MM.1S (cell line): ENCODE measurements at places on chromosomes 7 and 10.

GRCh38 chr10:75592791-75593643 lies 161.6 kb downstream of the LRMDA start:
- no peak for DNase-seq

- DNase-seq: no peak
Measured at GRCh38 chr10:14016011-14016536, 314.6 kb downstream of the FRMD4A start.

- DNase-seq: no peak
Measured at GRCh38 chr10:113995201-113995600, 48.5 kb upstream of the ADRB1 start.

- DNase-seq: no peak
Measured at GRCh38 chr7:152148706-152149105, 123.2 kb downstream of the GALNT11 start.

DNA sequence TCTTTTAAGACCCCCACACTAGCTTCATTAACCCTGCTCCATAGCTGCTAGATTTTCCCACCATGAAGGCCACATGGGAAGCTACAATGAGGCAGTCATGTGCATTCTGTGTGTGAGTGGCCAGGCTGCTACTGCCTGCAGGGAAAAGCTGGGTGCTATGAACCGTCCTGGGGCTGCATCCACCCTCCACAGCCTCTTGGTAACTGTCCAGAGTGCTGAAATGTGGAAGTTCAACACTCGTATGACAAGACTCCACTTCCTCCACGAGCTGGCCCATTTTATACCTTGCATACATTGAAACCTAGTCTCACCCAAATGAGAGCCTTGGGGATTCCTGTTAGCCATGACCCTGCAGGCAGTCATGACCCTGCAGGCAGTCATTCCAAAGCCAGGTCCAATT lies 59.4 kb downstream of the CUZD1 start:
- DNase-seq: peak; percentile 36

- DNase-seq: peak; percentile 36
Measured at GRCh38 chr7:80088705-80089104, 45.9 kb upstream of the GNAI1 start.

- no peak for DNase-seq
Measured at GRCh38 chr7:87473986-87474385, 1.5 kb downstream of the ABCB4 start.

DNA sequence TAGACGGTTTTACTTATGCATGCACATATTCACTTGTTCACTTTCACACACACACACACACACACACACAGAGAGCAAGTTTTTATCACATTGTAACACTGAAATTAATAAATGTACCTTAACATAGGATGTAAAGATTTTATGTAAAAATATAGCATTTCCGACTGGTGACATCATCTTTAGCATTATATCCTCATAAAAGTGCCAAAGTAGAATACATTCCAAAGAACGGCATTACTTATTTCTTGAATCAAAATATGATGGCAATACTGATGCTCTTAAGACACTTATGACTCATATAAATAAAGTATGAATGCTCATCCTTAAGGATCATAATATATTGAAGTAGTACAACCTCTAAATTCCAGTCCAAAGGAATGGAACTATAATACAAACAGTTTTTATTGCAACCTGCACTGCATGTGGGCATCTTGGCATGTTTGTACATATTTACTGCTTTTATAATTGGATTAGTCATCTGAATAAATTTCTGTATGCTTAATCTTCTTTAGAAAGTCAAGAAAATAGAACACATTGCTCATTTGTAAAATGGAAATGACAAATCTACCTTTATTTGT lies 290.0 kb upstream of the SEMA3A start:
- DNase-seq: no peak

GRCh38 chr7:132049462-132050304 lies 493.3 kb upstream of the PODXL start:
- DNase-seq: peak; percentile 34

GRCh38 chr10:129381741-129382140 lies 85.3 kb upstream of the MGMT start:
- DNase-seq: no peak

- no peak for DNase-seq
Measured at GRCh38 chr10:9858816-9859215, 1158.9 kb upstream of the CELF2 start.

DNA sequence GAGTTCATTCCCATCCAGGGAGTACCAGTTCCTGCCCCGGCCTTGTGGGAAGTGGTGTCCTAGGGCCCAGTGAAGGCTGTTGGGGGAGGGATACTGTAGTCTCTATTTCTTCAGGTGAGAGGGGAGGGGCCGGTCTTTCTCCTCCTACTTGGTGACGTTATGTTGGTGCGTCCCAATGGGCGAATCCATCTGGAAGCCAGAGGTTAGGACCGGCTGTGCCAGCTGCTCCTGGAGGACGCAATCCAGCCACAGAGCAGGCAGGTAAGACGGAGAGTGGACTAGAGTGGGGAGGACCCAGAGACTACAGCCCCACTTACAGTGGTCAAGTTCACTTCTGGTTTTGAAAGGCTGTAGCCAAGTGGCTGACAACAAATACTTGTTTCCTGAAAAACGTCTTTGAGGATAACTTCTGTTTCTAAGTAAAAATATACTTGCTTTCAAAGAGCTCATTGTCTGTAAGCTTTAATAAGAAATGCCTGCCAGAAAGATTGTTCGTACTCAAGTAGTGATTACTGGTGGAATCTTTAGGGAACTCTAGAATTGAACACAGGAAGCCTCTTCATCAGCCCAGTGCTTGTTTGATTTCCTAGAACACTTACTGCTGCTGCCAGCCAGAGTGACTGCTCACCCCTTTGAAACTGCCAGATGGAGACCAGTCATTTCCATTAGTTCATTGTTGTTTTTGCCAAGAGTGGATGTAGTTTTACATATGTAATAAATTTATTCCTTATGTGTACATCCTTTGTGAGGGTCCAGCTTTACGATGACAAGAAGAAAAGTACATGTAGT lies 25.4 kb downstream of the RBM33 start:
- DNase-seq: no peak

DNA sequence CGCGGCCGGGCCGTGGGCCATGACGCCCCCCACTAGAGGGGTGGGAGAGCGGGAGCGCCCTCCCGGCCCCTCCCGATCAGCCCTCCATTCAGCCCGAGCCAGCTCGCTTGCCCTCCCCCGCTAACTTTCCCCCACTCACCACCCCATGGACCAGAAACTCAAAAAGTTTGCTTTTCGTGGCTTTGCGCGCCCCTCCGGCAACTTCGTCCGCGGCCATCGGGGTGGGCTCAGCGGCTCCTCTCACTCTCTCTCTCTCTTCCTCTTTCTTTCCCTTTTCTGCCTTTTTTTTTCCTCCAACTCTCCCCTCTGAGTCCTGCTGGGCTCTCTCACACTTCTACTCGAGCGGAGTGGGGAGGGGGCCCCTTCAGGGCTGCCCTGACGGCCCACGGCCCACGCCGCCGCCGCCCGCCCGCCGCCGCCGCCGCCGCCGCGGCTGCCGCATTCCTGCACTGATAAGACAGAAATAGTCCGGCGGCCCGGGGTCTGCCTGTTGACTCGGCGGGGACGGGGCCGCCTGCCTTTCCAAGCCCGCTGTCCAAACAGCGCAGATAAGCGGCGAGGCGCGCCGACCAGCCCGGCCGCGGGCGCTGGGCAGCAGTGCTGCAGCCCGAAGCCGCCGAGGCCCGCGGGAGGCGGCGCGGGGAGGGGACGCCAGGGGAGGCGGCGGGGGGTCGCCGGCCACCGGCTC lies at the start of gene SMARCD3:
TSS of gene SMARCD3 (minus strand) at position 349 of the 688 bp plus-strand sequence. CDS start at position 217, 132 bp downstream.
- no peak for DNase-seq

GRCh38 chr10:11379771-11380170 lies 231.7 kb downstream of the USP6NL start:
- DNase-seq: no peak

DNA sequence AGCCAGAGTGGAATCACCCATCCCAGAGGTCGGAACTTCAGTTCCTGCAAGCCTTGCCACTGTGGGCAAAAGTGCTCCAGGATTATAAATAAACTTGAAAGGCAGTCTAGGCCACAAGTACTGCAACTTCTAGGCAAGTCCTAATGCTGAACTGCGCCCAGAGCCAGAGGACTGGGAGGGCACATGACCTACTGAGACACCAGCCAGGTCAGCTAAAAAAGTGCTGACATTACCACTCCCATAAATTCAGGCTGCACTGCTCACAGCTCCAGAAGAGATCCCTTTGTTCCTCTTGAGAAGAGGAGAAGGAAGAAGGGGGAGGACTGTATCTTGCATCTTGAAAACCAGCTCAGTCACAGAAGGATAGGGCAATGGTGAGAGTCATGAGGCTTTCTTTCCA lies 1084.1 kb upstream of the PHF14 start:
- DNase-seq: peak; percentile 36

GRCh38 chr10:69073026-69073425 lies 14.9 kb upstream of the SRGN start:
- DNase-seq: no peak

GRCh38 chr10:98041352-98042043 lies 11.1 kb upstream of the CRTAC1 start:
- peak; percentile 60 for DNase-seq

- no peak for DNase-seq
Measured at GRCh38 chr7:158955932-158956804, 99.8 kb downstream of the DYNC2I1 start.

DNA sequence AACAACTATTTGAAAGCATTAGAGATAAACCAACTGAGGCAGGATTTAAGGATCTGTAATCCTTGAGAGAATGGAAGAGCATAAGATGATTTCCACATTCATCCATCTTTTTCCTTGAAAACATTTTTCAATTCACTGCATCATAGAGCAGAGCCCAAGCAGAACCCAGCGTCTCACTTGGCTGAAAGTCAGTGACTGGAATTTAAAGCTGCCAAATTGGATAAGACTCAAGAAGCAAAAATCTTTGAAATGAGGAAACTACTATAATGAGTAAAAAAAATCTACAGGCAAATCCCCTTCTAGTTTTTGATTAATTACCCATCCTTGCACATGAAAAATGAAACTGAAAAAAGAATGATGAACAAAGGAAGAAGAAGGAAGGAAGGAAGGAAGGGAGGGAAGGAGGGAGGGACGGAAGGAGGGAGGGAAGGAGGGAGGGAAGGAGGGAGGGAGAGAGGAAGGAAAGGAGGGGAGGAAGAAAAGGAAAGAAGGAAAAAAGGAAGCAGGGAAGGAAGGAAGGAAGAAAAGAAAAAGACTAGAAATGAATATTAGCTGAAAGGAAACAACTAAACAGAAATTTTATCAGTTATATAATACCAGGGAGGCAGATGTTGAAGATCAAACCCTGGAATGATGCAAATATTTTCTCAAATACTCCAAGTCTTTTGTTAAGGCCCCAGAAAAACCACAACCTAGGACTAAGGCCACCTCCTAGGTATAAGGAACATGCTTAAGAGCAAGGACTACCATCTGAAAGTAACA lies 336.3 kb upstream of the MAGI2 start:
- DNase-seq: no peak

- no peak for DNase-seq
Measured at GRCh38 chr7:23299770-23300300, 696 bp downstream of the MALSU1 start.

GRCh38 chr7:158760936-158761335 lies 56.3 kb upstream of the NCAPG2 start:
- DNase-seq: no peak

- DNase-seq: no peak
Measured at GRCh38 chr10:53357587-53357986, 585.0 kb upstream of the MBL2 start.

DNA sequence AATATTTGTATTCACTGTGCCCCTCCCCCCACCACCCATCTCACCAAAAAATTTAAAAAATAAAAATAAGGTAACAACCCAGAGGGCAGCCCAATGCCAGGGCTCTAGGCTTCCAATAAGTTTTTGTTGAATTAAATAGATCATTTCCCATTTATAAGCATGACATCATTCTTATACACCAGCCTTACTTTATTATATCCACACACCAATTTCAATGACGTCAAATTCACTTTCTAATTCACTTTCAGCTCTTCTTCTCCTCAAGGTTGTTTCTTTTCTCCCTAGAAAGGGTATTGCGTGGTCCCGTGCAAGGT lies 1.2 kb upstream of the DKK1 start:
- peak; percentile 27 for DNase-seq
